ENCODE measurements at places on chromosomes 2 and 18.

DNA sequence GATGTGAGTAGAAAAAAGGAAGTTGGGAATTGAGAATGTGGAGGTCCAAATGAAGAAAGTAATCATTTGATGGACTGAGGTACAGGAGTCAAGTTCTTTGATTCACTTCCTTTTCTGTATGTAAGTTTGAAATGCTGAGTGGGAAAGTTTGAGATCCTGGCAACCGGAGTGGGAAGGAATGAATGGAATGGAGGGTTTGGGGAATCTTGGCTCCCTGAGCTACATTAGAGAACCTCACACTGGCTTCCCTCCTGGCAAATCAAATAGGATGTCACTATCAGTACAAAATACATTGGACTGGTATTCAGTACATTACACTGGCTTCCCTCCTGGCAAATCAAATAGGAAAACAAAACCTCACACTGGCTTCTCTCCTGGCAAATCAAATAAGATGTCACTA, 9.8 kb upstream of the RNF138 start:
- no peak for DNase-seq

DNA sequence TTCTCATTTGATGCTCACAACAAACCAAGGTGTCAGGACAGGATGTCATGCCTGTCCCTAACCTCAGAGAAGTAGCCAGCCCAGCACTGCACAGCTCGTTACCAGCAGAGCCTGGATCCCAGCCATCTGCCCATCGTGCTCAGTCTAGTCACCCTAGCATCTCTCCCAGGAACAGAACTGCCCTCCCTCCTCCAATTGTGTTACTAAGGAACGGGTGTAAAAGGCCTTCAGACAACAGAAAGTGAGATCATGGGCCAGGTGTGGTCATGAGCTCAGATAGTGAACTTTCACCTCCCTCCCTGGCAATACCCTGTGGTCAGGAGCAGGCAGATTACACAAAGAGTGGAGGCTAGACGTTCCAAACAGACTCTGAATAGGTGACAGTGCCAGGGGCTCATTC, 111.8 kb upstream of the PPP1CB start:
- no peak for DNase-seq

- no peak for DNase-seq
Measured at GRCh38 chr2:175930504-175930903, 71.6 kb downstream of the LNPK start.

DNA sequence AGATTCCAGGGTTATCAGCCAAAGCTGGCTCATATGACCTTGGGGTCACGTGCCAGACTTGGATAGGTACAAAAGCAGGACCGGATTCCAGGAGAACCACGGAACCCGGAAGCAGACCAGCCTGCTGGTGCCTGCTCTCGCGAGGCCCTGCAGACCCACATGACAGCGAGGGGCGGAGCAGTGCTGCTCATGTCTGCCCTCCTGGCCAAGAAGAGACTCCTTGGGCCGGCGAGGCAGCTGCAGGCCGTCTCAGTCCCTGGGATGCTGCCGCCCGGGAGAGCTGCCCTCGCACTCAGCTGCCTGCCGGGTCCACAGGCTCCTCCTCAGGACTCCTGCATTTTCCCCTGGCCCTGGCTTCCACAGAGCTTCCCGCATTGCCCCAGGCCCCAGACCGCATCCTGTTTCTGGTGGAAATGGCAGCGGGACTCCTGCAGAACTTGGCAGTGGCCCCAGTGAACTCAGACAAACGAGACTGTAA, 739.5 kb downstream of the SOCS6 start:
- DNase-seq, result no peak

GRCh38 chr2:168340931-168341330, 93.5 kb upstream of the STK39 start:
- DNase-seq, result no peak

- DNase-seq, result no peak
Measured at GRCh38 chr18:7980136-7980535, 413.0 kb downstream of the PTPRM start.
